NT2/D1 (cell line): ENCODE measurements at places on chromosomes 1 and 21.

- DNase-seq: no peak
Observed at GRCh38 chr1:44707959-44708831, 22.8 kb downstream of the RNU5D-1 start.

- DNase-seq: no peak
Observed at GRCh38 chr1:157798211-157798610, 21.3 kb upstream of the FCRL2 start.

- DNase-seq: no peak
Observed at GRCh38 chr21:15776818-15777217, 47.0 kb downstream of the USP25 start.

- DNase-seq: no peak
Observed at GRCh38 chr1:22849770-22850169, 122.9 kb downstream of the LACTBL1 start.

GRCh38 chr1:212519131-212519530, 86.4 kb downstream of the NENF start:
- no peak for DNase-seq

DNA sequence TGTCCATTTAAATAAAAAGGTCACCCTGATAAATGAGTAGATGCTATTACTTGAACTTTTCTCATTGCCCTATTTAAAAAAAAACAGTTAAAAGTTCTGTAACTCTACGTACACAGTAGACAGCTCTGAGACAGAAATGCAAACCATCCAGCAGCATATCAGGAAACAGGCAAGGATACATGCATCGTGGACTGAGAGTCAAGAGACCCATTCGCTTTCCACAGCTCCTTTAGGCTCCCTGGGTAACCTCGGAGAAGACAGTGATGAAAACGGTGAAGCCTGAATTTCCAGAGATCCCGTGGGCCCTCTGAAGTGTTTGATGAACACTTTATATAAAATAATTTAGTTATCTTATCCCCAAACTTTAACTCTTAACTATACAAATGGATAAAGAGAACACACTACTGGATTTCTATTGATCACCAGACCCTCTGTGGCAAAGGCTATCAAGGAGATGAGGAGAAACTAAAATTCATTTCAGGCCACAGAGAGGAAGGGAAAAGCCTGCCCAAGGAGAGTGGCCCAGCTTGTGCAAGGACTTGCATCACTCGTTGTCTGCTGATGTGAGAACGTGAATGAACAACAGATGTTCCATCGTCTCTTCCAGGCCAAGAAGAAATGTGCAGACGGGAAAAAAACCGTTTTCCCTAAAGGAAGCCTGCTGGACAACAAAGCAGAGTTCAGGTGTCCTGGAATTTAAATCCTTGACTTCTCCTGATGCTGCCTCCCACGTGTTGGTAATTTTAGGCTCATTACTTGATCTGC, 131.0 kb downstream of the TGFBR3 start:
- no peak for DNase-seq

GRCh38 chr1:11688506-11688905, 3.0 kb upstream of the DRAXIN start:
- no peak for DNase-seq

- no peak for DNase-seq
Observed at GRCh38 chr1:97340951-97341350, 579.9 kb downstream of the DPYD start.

DNA sequence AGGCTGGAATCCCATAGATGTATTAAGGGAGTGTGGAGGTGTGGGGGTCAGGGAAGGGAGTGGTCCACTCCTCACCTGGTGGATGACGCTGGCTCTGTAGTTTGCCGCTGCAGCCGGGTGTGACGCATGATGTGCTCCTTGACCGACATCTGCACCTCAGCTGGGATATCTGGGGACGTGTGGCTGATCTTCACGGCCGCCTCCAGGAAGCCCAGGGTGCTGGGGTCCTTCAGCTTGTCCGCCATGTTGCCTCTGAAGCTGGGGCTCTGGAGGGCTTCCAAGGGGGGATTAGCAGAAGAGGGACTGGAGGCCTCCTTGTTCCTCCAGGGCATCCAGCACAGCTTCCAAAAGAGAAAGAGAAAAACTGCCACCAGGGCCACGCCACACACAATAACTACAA, 14.1 kb downstream of the SYT6 start:
- no peak for DNase-seq

GRCh38 chr1:26190373-26190987, at the start of gene CATSPER4:
TSS of gene CATSPER4 (plus strand) at chr1:26190602. CDS start at chr1:26190628, 26 bp downstream.
- DNase-seq: peak; percentile 91

DNA sequence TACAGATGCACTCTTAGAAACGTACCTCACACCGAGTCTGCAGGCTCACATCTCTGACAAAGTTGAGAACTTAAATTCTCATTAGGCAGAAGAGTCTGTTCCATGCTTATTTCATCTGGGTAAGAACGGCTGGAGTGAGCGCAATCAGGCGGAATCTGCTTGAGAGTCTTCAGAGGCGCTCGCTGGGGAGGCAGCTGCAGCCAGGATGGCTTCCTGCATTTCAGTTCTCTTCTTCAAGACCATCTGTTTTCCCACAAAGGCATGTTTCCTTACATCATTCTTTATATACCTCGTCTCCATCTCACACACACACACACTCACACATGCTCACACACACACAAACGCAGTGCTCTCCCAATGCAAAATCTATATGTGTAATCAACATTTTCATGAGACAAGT, 497.1 kb downstream of the AJAP1 start:
- DNase-seq: no peak

GRCh38 chr1:232904566-232904965, 45.8 kb upstream of the NTPCR start:
- no peak for DNase-seq

- DNase-seq: no peak
Observed at GRCh38 chr1:2607641-2608091, 21.1 kb downstream of the PRXL2B start.

GRCh38 chr1:65109487-65109886, 38.5 kb upstream of the AK4 start:
- DNase-seq: no peak

GRCh38 chr1:76330991-76331603, 256.6 kb downstream of the ST6GALNAC3 start:
- DNase-seq: peak; percentile 60
